Stimulated activated CD8-positive, alpha-beta memory T cell treated with anti-CD3 and anti-CD28 coated beads, Interleukin-12 subunit alpha, Interleukin-12 subunit beta, amount 100 ng/mL, for 1 hour (primary cell): ENCODE measurements at places on chromosomes 2 and 18.

GRCh38 chr2:25822190-25823117 is 55.8 kb downstream of the ASXL2 start:
- DNase-seq: peak; percentile 25

GRCh38 chr2:207363761-207364290 is 165.9 kb upstream of the CREB1 start:
- no peak for DNase-seq

- DNase-seq: no peak
Observed at GRCh38 chr2:230155359-230155758, 64.4 kb downstream of the SP110 start.

DNA sequence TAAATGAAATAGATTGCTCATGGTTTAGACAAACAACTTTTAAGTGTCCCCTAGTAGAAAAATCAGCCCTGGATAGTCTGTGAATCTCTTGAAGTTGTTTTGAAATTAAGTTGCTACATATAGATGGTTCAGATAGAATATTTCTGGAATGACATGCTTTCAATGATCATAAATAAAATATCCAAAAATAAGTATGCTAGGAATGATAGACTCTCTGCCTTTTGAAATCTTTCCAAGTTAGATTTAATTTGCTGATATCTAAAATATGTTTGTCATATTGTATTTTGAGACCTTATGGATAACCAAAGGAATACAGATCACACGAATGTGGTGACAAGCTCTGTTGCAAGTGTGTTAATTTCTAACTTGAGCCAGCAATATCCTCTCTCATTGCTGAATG is 488.7 kb downstream of the THSD7B start:
- DNase-seq: no peak

- DNase-seq: no peak
Observed at GRCh38 chr2:145644820-145645302, 1124.9 kb upstream of the ZEB2 start.

DNA sequence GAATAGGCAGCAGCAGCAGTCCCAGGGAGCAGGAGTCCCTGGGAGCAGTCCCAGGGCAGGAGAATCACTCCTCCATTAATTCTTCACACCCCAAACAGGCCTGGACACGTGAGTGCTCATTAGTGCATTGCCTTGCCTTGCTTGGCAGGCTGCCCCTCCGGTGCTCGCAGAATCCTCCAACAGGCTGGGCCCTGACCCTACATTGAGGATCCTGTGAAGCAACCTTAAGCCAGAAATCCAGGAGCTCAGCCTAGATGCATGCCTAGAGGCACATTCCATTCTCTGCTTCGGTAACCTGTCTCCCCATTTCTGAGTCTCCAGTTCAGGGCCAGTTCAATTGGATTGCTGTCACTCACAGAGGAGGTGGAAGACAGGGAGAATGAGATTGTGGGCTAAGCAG is 97.4 kb upstream of the LRATD1 start:
- DNase-seq: no peak

GRCh38 chr2:10432311-10433181 is 15.6 kb downstream of the ODC1 start:
- no peak for DNase-seq

DNA sequence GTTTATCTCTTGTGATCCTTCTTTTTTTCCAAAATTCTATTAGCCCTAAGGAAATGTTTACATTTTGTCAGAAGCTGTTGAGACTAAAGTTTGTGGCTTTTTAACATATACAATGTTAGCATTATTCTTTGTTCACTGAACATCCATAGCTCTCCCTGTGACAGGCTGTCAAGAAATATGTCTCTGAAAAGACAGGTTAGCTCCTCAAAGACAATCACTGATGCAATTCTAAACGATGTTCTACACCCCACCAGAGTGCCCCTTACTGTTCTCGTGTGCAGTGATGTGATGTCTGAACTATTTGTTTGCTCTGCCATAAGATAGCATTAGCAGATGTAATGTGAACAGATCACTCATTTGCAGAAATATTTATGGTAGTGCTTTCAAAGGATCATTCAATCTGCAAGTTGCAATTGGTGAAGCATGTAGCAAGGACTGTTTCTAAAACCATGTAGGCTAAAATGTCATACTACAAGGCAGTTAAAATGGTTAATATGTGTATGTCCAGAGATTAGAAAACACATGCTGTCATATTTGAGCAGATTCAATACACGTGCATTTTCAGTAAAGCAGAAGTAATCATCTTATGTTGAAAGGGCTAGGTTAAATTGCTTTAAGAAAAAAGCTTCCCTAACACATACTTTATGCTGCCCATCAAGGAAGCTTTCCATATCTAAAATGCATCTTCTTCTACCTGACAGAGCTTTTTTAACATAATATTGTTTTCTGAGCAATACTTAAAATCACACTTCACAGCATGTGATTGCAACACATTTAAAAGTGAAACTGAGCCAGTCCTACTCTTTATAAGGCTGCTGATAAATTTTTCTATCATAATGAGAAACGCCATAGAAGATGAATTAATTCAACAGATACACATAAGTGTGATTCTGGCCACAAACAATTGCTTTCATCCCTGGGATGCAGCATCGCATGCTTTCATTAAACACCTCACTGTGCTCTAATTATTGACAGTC is 285.7 kb upstream of the UBE2E3 start:
- no peak for DNase-seq

DNA sequence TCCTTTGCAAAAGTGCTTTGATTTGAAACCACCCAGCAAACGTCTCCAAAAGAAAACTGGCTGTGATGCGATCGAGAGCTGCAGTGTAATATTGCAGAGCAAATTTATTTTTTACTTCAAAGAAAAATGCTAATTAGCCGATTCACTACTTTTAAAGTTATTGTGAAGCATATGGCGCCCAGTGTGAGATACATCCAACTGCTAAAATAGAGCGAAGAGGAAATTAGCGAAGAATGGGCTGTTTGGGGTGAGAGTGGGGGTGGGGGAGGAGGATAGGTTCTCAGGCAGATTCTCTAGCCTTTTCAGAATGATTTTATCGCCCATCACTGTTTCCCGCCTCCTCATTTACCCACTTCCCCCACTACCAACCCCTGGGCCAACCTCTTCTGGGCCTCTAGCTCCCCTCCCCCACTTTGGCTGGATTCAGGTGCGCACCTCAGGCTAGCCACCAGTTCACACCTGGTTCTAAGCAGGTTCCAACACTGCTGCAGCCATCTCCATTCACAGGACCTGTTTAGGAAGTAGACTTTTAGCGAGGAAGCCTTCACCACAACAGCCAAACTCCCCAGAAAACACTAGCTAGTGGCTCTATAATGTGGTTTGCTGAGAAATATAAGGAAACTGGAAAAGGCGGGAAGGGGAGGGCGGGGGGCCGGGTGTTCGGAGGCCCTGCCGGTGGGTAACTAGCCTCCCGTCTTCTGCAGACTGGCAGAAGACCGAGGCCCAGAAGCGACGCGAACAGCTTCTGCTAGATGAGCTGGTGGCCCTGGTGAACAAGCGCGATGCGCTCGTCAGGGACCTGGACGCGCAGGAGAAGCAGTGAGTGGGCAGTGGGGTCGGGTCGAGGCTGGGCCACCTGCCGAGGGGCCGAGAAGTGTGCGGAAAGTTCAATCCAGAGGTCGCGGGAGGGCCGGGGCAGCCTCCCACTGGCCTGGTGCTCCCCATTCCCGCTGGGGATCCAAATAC is 6.0 kb upstream of the OTX1 start:
- no peak for DNase-seq

GRCh38 chr18:44725300-44726058 is 44.8 kb downstream of the SETBP1 start:
- DNase-seq: peak; percentile 38

GRCh38 chr2:205758051-205758450 is 75.8 kb downstream of the NRP2 start:
- no peak for DNase-seq

- DNase-seq: no peak
Observed at GRCh38 chr2:174072069-174072468, 106.9 kb upstream of the SP3 start.

DNA sequence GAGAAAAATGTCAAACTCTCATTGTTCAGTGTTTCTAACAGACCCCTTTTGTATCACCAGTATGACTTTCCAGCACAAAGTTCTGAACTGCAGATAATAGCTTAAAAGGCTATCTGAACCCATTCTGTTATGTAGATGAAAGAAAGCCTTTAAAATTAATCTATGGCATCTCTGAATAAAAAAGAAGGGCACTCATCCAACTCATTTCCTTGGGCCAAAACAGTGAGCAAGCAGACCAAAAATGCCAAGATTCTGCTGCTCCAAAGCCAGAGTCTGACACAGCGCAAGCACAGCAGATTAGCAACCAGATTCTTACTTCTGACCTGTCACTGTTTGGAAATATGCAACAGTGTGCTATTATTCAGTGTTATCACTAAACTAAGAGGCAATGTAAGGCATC is 22.6 kb upstream of the ITGA6 start:
- DNase-seq: no peak

DNA sequence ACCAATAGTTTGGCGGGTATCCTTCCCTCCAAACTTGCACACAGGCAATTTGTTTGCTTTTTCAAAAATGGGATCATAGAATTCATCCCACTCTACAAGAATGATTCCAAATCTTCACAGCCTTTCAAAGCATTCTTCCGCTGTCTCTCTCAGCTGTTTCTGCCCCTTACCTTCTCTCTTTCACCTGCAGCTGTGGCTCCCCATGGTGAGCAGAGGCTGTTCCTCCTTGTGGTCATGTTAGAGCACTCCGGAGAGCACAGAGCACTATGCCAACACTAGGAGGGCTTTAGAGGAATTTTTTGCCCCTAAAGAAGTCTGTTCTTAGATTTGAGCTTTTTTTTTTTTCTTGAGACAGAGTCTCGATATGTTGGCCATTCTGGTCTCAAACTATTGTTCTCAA is 30.4 kb downstream of the MTHFD2 start:
- no peak for DNase-seq

- no peak for DNase-seq
Observed at GRCh38 chr2:242085941-242086621, 216.6 kb downstream of the RTP5 start.

DNA sequence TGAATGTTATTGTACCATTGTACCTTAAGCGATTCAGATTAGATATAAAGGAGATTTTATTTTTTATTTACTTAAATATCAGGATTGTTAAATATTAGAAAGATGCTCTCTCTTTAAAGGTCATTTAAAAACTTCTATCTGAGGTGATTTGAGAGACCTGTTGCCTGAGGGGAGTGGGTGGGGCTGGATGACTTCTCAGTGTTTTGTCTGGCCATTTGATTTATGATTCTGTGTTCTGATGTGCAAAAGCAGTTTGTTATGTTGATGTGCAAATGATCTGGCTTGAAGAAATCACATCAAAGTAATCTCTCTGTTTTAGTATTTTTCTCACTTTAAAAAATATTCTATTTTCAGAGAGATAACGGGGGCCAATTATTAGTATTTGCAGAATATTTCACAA is 370.8 kb downstream of the NUP35 start:
- no peak for DNase-seq

- no peak for DNase-seq
Observed at GRCh38 chr2:61834893-61835292, 19.0 kb downstream of the FAM161A start.

DNA sequence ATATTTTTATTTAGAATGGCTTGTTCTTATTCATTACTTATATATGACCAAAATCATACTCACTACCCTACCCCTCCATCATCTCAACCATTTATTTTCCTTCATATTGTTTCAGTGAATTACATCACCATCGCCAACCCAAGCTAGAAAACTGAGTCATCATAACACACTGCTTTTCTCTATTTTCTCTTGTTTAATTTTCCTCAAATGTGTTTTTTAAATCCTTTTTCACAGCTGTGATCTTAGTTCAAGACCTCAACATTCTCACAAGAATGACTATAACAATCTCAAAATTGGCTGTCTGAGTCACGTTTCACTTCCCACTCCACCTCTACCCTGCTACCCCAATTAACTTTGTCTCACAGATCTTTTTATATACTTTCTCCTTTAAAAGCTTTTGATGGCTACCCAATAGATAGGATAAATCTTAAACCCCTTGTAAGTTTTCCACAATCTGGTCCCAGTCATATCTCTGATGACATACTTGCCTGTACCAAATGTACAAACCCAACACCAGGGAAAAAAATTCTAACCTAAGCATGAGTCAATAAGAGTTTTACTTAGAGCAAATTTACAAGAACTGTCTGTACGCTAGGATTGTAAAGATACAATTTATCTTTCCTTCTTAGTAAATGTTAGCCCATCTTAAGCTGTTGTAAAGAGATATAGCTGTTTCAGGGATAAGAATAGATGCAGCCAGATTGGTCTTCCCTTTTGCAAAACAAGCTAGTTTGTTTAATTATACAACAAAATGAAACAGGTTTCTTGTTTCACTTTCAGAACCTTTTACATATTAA is 635.1 kb upstream of the SLC39A10 start:
- DNase-seq: no peak

- DNase-seq: no peak
Observed at GRCh38 chr18:26470011-26470637, 78.2 kb downstream of the KCTD1 start.

DNA sequence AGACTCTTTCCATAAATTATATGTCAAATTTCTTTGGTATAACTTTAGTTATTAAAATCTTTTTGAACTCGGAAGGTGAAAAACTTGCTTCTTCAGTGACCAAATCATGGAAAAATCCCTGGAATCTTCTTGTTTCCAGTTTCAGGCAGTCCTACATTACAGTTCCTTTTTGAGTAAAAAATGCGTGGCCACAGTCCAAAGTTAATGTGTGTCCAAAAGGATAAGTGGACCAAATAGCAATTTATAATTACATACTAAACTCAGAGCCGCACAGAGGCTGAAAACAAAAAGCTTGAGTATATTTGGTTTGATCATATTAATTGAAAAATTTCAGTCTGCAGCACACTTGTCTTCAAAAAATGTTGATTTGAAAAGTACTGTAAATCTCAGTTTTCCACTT is 28.4 kb upstream of the DYNC2LI1 start:
- no peak for DNase-seq

- DNase-seq: no peak
Observed at GRCh38 chr2:119010336-119010735, 68.3 kb downstream of the MARCO start.

DNA sequence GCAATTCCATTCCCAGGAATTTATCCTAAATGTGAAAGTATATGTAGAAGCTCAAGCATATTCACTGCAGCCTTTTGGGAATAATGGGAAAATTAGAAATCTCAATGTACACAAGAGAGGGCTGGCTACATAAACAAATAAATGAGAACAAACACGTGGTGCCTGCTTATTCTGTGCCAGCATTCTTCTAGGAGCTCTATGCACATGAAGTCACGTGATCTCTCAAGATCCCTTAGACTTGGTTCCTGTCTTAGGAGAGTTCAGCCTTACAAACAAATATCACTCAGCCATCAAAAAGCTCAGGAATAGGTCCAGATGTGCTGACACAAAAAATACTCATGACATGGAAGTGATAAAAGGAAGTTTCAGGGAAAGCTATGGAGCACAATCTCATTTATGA is 92.9 kb upstream of the SP3 start:
- DNase-seq: no peak

GRCh38 chr2:28616396-28616999 is 120.6 kb downstream of the PLB1 start:
- DNase-seq: no peak

DNA sequence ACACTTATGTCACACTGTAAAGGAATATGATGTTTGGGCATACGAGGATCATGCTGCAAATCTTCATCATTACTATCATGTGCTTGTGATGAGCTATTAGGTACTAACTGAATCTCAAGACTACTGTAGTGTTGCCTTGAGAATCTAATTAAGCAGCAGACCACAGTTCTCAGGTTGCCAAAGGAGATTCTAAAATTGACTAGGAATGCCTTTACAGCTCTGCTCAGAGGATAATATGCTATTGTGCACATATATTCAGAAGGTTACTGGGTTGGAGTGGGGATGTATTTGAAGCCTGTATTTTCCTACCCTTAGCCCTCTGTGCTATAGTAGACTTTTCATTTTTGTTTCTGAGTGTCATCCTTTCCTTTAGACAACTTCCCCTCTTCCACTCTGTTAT is 175.1 kb downstream of the CDH19 start:
- DNase-seq: no peak
